ENCODE measurements at places on chromosomes 12 and 14.

GRCh38 chr12:104175726-104176247 is 37.8 kb upstream of the NFYB start:
- DNase-seq, result no peak

GRCh38 chr14:35285168-35286002 is 6.8 kb upstream of the PSMA6 start:
- DNase-seq, result no peak

- DNase-seq, result no peak
Measured at GRCh38 chr12:62196146-62196545, 64.1 kb upstream of the USP15 start.

GRCh38 chr14:98217530-98217929 is 1054.5 kb downstream of the BCL11B start:
- no peak for DNase-seq

Data from iPS DF 19.7 (cell line).